ENCODE measurements at places on chromosomes 2 and 18.

GRCh38 chr2:41836948-41837347 lies 210.9 kb upstream of the PKDCC start:
- DNase-seq, result peak; percentile 66

DNA sequence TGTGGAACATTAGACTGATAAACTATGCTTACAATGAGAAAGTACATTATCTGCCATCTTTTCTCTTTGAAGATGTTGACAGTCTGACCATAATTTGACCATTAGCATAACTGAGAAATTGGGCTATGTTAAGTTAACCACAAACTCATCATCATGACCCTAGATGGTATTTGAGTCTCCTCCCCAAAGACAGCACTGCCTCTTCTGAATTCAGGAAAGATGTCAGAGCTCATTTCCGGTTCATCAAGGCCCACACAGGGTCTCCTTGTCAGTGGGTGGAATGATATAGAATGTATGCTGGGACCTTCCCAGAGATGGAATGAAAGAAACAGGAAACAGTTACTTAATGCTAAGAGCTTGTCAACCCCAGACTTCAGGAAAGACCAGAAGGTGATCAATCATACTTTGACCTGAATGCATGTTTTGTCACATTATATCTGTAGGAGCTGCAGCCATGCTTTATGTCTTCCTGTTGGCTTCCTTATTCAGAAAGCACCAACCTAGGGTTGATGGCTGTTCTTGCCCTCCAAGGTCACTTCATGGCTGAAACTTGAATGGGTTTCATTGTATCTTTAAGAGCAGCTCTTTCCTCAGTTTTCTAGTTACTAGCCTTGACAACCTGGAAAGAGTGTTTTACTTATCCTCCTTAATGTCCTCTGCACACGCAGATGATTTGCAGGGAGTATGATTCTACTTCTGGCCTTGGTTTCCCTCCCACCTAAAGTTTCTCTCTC lies 99.1 kb upstream of the NEUROD1 start:
- no peak for DNase-seq

DNA sequence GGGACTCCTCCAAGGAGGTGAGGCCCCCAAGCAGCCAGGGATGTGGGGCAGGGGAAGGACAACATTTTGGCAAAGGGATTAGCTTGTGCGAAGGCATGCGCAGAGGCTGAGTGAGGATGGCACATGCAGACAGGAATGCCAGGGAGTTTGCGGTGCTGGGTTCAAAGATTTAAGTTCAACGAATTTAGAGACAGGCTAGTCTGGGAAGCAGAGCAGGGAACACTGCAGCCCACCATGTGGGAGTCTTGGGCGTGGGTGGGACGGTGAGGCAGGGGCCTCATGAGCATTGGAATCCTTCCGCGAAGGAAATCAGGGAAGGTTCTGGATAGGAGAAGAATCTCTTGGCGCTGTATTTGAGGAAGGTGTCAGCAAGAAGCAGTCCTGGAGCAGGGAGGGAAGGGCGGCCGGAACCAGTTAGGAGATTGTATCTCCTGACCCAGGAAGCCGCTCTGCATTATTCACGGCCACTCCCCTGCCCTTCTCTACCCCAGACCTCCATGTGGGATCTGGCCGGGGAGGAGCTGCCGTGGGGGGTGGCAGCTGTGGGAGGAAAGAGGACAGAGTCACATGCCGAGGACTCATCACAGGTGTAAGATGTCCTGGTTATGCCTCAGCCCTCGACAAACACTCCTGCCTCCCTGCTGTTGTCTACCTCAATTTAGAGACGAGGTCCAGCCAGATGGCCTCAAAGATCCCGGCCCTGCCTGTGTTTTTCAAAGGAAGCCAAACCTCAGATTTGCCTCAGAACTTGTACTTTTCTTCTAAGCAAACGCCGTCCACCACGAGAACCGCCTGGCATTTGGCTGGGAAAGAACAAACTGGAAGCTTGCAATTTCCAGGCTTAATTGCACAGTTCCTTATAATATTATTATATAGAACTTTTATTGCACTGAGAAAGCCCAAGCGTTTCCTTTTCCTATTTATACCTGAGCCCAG lies 123.7 kb upstream of the SMAD2 start:
- no peak for DNase-seq

- no peak for DNase-seq
Observed at GRCh38 chr2:122098306-122098705, 342.9 kb downstream of the TSN start.

DNA sequence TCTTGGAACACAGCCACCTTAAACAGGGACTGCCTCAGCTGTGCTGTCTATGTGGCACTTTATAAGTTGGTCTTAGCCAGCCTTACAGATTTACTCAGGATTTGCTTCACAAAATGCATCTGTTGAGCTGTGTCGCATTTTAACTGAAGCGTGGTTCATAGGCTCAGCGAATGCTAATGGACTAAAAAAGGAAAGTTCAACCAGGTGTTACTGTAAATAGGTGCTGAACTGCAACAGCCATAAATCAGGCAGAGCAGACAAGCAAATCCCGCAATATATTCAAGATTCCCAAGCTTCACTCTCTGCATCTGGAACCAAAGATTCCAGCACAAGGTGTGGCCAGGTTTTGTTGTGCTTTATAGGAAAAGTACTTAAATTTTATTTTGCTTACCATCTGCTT lies 130.0 kb downstream of the EPHA4 start:
- DNase-seq, result no peak

DNA sequence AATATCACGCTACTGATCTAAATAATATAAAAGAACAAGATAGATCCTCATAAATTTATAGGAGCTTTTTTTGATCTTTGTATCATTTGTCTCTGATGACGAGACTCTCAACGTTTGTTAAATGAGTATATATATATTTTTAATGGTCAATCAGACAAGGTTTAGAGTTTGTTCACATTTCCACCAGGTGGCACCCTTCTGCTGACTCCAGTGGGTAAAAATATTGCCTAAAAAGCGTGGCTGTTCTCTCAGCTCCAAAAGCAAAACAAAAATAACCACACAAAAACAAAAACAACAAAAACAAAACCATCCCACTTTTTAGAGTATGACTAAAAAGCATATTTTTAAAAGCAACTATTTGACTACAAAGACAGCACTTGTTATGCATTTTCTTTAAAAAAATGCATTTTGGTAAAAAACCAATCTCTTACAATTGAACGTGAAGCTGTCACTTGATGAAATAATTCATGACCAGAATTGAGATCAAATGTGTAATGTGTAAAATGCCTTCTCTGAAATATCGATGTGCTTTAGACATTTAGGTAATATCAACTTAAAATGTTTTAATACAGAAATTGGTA lies 723.2 kb downstream of the DPP10 start:
- DNase-seq, result peak; percentile 63

DNA sequence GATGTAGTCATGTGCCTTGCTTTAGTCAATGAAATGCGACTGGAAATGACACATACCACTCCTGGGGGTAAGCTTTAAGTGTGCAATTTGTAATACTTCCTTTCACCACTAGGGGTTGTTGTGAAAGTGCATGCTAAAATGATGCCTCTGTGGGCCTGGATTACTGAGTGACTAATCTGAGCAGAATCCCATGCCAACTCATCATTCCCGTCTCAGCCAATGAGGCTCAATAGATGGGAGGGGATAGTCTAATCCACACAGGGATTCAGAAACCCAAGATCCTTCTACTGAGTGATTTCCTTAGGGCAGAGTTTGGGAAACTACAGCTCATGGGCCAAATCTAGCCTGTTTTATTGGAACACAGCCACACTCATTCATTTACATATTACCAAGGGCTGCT lies 54.0 kb downstream of the HRH4 start:
- DNase-seq, result peak; percentile 65

- DNase-seq, result no peak
Observed at GRCh38 chr2:6906165-6906741, 11.0 kb upstream of the RNF144A start.

DNA sequence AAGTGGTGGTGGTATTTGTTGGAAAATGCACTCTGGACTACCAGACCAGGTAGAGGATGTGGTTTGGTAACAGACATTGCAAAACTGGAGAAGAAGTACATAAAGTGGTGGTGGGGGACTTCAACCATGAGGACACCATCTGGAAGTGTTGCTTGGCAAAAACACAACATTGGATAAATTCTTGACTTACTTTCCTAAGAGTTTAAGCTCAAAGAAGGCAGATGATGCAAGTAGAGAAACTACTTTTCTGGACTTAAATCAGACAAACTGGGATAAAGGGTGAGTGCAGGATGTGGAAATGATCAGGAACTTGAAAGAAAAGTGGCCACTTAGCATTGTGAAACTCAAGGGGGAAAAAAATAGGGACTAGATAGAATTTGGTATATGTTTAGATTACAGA lies 487.4 kb downstream of the ZEB2 start:
- peak; percentile 2 for DNase-seq

DNA sequence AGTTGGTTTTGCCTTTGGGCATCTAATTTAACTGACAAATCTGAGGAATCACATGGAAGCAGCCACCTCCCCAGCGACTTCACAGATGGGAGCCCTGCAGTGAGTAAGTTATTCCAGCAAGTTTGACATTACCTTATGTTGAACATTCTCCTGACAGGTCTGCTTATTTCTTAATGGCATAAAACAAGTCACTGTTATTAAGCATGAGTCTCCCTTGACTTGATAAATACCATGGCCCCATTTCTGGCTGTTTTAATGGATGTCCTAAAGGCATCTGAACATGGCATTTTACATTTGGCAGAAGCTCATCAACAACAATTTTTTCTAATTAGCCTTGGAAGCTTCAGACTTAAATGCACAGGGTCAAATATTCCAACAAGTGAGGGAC lies 92.6 kb upstream of the CREB1 start:
- DNase-seq, result no peak

DNA sequence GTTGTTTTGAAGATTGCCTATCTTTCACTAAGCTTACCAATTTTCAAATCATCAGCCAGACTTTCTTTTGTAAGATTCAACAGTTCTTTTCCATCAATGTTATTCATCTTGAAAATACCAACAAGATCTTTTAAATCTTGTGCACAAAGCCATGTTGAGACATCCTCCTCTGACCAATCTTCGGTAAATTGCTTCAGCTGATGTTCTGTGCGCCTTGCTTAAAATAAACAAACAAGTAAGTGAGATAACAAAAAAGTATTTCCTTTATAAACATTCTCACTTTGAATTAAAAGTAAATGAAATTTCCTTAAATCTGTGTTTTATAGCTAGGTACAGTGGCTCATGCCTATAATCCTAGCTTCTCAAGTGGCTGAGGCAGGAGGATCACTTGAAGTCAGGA lies 30.3 kb downstream of the WDSUB1 start:
- peak; percentile 27 for DNase-seq

GRCh38 chr2:215540658-215541057 lies 104.8 kb upstream of the FN1 start:
- DNase-seq, result peak; percentile 89

GRCh38 chr2:51595836-51596235 lies 563.9 kb upstream of the NRXN1 start:
- no peak for DNase-seq

DNA sequence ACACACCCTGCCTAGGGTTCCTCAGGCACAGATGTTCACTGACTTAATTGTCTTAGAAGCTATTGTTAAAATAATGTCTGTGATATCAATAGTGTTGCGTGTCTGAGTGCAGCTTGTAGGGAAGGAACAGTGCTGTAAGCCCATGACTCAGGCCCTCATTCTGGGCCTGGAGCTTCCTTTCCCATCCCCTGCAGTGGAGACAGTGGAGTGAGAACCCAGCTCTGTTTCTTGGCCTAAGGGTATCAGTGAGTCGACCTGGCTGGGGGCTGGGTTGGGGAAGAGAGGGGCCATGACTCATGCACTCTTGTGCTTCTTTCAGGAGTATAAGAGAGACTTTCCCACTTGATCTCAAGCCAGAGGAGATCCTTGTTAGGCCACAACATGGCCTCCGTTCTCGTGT lies 106.8 kb downstream of the HRH4 start:
- DNase-seq, result peak; percentile 84

GRCh38 chr2:71003396-71003795 lies 8.7 kb upstream of the TEX261 start:
- no peak for DNase-seq

DNA sequence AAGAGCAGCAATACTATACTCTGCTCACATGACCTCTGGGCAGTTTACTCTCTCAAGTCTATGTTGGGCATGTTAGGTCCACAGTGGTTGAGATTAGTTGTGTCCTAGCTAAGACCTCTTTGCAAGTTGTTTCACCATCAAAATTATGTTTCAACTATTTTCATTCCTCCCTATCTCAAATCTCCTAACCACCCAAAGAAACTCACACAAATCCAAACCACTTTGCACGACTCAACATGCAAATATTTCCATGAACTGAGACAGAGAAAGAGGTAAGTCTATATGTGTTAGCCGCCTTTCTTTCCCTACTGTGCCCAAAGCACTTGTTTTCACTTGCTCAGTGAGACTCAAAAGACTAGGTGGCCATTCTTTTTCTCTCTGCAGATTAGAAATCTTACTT lies 546.8 kb downstream of the TNS1 start:
- DNase-seq, result no peak

- no peak for DNase-seq
Observed at GRCh38 chr18:70074116-70074515, 126.4 kb upstream of the CD226 start.

- no peak for DNase-seq
Observed at GRCh38 chr2:137187216-137187615, 421.9 kb downstream of the THSD7B start.

- no peak for DNase-seq
Observed at GRCh38 chr2:215419769-215420470, 15.9 kb downstream of the FN1 start.

DNA sequence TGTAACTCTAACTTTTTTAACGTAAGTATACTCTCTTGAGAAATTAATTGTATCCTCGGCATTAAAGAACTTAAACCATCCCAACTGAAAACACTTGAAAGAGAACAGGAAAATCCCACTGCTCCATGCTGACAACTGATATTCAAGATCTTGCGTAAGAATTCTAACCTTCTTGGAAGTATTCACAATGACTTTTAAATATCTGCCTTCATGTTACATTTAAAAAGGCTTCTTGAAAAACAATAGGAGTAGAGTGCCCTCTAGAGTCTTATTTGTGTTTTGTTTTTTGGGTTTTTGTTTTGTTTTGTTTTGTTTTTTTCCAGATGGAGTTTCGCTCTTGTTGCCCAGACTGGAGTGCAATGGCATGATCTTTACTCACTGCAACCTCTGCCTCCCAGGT lies 65.4 kb upstream of the DNAJC10 start:
- peak; percentile 66 for DNase-seq

DNA sequence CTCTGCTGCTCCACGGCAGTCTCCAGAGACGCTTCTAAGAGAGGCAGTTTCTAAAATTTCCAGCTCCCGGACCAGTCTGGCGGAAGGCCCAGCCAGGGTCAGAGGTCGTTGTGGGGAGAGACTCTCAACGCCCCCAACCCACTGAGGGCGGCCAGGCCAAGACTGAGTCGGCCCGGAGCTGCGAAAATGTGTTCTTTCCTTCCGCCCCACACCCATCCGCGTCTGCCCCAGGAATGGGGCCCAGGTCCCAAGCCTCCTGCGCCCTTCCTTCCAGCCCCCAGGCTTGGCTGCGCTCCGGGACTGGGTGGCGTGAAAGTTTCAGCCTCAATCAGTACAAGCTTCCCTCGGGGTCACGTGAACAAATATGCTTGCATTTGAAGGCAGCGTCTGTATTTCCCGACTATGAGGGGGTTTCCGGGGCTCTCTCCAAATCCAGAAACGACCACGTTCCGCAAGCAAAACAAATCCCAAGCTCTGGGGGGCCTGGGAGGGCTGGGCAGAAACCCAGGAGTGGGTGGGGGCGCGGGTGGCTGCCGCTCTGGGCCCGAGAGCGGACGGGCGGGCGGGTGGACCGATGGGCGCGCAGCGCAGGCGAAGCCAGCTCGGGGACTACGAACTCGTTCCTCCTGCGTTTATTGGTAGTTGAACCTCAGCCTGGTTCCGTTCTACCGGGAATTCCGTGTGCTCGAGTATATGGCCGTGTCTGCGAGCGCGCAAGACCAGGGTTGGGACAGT lies 3.3 kb downstream of the HOXD3 start:
- no peak for DNase-seq

All from MCF 10A (cell line).